Heart right ventricle (tissue), 16 donors: ENCODE measurements at places on chromosomes 5 and 9. TPM values are rescaled to one million over a fixed set of nuclear protein-coding genes. Genes with fewer than 3 reads are reported as not detected.

GRCh38 chr5:132104556-132104955, 31.0 kb downstream of the CSF2 start:
- no peak for DNase-seq

- no peak for DNase-seq
Measured at GRCh38 chr5:155507363-155507762, 493.8 kb downstream of the KIF4B start.

DNA sequence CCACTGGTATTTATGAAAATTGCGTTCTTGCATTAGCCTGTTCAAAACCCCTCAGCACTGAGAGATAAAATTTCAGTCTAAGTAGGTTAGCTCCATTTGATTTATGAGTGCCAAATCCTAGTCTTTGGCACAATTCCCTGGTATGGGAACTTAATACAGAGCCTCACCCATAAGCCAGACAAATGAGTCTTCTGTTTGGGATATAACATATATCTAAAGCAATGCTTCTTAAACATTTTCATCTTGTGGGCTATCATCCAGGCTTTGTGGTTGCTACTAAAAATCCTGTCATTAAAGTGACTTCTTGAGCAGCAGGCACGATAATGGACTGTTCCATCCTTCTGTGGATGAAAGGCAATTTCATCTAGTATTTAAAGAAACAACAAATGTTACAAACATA, 419.5 kb upstream of the ACTBL2 start:
- no peak for DNase-seq

Gene PCDHB15
- total RNA-seq: 6.1 TPM

Gene CCDC152
- total RNA-seq: 4.0 TPM

Gene S100Z
- total RNA-seq: 0.22 TPM
